ENCODE measurements at places on chromosomes 7 and 10. TPM values are rescaled to one million over a fixed set of nuclear protein-coding genes. Genes with fewer than 3 reads are reported as not detected.

The SYT15 gene
- 0.06 TPM for total RNA-seq

The HOXA9 gene
- not detected for total RNA-seq

The TFEC gene
- total RNA-seq = 0.19 TPM

The ENTPD1 gene
- 0.99 TPM for total RNA-seq

The SDK1 gene
- total RNA-seq = 0.25 TPM

The CCDC6 gene
- total RNA-seq = 20.3 TPM

The FAM25G gene
- not detected for total RNA-seq

The MMRN2 gene
- total RNA-seq = 13.2 TPM

The PIK3AP1 gene
- under 0.01 TPM for total RNA-seq

The AGBL3 gene
- 1.6 TPM for total RNA-seq

Data from aortic smooth muscle cell (primary cell).